ENCODE measurements at places on chromosomes 1 and 21.
A peak's percentile ranks its signal among the peaks of the same experiment; 100 is the strongest.

GRCh38 chr1:174114788-174115448 lies 44.4 kb upstream of the RABGAP1L start:
- no peak for DNase-seq

DNA sequence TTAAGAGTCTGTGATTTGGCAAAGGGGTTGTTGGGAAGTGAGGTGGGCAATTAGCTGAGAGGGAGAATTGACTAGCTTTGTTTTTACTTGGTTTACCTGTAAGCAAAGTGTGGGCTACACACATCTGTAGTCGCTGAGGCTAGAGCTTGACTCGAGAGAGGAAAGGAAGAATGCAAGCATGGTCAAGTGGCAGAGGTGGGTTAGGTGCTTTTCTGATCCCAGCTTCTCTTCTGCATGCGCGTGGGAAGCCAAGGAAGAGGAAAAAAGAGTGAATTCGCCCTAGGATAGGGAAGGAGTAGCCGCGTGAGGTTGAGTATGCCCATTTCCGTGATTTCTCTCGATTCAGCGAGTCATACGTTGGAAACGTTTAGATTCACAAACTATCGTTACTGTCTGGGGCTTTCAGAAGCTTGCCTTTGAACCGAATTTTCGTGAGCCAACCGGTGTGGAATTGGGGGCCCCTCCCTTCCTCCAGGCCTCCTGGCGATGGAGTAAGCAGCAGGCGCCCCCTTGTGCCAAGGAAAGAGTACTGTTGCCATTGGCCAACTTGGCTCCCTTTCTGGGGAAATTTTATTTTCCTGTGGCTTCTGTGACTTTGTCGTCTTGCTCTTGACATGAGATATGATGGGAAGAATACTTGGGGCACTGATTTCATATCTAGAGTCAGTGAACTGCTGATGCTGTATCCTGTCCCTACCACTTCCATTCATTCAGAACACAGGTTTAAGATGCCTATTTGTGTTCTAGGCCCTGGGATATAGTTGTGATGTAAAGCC lies 1.3 kb downstream of the PIGV start:
- DNase-seq = peak; percentile 83

DNA sequence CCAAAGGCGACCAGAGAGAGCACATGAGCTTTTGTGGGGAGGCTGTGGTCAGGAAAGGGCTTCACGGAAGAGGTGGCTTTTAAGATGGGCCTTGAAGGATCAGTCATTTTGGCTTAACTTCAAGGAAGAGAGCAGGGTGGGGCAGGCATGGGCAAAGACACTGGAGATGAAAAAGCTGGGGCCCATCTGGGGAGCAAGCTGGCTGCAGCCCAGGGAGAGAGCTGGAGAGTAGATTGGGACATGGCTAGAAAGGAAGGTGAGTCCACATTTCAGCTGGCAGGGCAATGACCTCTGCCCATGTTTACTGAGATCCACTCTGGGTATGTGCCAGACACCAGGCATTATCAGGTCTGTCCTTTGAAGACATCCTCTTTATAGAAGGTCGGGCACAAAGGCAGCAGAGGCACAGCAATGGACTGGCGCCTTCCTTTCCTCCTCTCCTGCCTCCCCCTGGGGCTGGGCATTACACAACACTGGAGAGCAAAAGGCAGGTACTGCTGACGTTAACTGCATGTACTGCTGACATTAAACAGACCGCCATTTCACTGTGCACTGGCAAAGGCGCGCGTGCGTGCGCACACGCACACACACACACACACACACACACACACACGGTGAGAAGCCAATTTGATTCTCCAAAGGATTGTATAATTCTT lies 2.2 kb upstream of the UBXN10 start:
- no peak for DNase-seq

GRCh38 chr1:41383094-41383852 lies 22.0 kb downstream of the FOXO6 start:
- DNase-seq = no peak

DNA sequence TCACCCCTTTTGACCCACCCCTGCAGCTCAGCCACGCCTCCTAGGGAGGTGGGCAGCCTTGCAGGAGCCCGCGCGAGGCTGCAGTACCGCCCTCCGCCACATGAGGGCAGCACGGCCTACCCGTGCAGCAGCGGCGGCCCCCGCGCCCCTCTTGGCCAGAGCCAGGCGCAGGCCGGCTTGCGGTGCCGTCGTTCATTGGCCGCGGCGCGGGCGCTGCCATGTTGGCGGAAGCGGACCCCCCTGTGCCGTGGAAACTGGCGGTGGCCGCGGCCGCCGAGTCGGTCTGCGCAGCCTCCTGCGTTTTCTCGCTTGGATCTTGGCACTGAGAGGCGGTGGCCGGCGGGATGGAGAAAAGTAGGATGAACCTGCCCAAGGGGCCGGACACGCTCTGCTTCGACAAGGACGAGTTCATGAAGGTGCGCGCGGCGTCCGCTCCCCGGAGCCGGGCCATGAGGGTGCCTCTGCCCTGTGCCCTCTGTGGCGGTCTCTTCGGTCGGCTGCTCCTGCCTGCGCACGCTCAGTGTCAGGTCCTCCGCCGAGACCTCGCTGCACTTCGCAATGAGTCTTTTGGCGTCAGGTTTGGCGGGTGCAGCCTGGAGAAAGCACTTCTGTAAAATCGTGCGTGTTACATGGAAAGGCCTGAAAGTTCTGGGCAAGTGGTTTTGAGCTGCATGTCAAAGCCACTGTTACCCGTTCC lies at the start of gene COG2:
TSS of gene COG2 (plus strand) at position 219 of the 697 bp plus-strand sequence. CDS start at position 345, 126 bp downstream.
- peak; percentile 98 for DNase-seq

DNA sequence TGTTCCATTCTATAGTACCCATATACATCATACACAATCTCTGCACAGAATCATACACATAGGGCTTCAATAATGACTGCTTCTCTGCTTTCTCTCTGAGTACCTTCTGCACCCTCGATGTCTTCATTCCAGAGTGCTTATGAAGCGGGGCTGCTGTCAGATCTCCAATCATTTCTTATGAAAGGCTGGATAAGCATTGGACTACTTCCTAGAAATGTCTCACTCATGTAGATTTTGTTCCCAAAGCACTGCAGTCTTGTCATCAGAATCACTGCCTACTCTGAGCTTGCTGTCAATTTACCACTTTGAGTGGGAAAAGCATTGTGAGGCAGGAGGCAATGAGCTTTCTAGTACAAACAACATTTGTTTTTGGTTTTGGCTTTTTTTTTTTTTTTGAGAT lies 179.0 kb downstream of the SLC35F3 start:
- DNase-seq = no peak

DNA sequence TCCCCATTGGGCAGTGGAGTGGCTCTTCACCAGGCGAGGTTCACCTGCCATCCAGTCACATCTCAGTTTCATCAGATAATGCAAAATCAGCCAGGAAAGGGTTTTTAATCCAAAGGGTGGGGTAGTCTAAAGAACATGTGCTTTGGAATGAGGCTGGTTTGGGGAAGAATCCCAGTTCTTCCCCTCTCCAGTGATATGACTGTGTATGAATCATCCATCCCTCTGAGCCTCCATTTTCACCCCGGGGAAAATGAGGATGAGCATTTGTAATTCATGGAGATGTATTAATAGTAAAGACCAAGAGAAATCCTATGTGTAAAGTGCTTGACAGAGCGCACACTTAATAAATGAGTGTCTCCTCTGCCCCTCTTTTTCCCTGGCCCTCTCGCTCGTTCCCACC lies 215.1 kb upstream of the FGGY start:
- no peak for DNase-seq

- no peak for DNase-seq
Measured at GRCh38 chr1:179529482-179530195, 46.1 kb downstream of the NPHS2 start.

- DNase-seq = no peak
Measured at GRCh38 chr1:58888833-58889232, 105.0 kb upstream of the JUN start.

DNA sequence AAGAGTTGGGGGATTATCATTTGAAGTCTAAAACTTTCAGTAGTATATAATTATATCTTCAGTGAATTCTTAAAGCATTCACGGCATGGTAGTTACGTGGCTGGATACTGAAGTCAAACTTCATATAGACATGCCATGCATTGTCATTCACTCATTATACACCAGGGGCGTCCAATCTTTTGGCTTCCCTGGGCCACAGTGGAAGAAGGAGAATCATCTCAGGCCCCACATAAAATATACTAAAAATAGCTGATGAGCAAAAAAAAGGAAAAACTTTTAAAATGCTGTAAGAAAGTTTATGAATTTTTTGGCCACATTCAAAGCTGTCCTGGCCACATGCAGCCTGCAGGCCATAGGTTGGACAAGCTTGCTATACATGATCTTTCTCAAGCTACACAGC lies 43.8 kb downstream of the DENND1B start:
- no peak for DNase-seq

DNA sequence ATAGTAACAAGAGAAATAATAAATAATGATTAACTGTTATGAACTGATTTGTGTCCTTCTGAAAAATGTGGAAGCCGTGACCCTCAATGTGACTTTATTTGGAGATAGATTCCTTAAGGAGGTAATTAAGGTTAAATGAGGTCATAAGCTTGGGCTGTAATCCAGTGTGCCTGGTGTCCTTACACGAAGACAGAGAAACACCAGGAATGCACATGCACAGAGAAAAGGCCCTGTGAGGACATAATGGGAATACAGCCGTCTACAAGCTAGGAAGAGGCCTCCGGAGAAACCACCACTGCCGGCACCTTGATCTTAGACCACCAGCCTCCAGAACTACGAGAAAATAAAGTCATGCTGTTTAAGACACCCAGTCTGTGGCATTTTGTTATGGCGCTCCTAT lies 215.9 kb downstream of the NEGR1 start:
- no peak for DNase-seq

DNA sequence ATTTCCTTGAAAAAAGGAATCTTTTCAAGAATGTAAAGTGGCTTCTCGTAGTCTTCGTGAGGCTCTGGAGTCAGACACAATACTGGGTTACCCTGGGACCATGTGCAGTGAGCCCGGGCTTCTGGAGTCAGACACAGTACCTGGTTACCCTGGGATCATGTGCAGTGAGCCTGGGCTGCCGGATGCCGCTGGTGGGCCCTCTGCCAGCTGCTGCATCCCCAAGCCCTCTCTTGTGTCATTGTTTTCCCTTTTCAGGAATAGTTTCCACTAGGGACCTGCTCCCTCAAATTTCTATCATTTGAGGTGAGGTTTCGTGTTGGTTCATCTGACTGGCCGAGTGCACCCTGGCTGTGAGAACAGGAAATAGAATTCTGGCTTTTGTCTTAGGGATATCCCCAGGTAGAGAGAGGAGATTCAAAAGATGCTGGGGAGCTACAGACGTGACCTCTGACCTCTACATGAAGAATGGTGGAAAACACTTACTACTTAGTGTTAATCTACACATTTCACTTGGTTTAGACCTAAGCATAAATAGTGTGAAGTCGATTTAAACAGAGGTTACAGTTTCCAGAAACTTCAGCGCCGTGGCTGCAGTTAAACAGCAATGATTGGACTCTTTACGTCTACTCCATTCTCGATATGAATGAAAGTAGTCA lies 10.6 kb downstream of the ADARB1 start:
- no peak for DNase-seq

DNA sequence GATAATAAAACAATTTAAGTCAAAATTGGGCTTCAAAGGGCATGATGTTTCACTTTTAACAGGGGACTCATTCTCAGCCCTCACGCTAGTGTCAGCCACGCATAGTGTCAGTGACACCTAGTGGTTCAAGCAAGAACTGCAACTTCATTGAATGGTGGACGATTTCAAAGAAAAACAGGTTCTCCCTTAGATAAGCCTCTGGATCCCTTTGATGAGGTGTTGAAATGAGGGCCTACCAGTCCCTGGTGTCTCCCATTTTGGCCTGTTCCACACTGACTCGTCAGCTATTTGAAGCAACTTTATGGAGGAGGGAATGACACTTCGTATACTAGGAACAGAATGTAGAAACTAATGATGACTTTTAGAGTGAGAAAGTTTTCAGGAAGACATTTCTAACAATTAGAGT lies 56.2 kb downstream of the FCRL5 start:
- DNase-seq = peak; percentile 12

DNA sequence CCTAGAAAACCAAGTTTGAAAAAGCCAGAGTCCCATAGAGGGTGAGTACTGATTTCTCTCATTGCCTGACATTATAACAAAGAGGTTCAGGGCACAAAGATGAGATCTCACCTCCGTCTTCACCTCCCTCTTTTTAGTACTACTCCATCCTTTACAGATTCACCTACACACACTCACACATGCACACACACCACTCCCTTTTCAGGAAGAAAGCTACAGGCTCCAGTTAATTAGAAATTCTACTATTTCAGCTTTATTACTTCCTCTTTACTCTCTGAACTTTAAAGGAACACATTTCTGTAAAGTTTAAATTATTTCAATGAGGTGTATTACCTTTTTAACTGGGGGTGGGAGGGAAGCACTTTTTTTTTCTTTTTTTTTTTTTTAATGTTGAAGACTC lies 59.6 kb upstream of the PRDX6 start:
- no peak for DNase-seq

DNA sequence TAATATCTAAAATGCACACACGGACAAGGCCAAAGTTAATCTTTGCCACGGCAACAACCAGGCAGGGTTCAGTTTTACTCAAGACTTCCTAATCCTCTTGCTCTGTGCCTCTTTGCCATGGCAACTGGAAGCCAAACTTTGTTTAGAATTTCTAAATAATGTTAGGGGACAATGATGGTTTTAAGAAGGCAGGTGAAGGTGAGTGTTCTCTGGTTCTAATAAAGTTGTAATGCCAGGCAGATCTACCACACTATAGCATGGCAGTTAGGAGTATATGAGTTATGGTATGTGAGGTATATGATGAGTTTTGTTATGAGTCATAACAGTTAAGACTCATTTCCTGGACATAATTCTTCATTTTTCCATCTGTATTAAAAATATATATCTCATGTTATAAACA lies 2.7 kb downstream of the PTPRC start:
- DNase-seq = no peak

- no peak for DNase-seq
Measured at GRCh38 chr1:80825067-80825466, 975.7 kb upstream of the ADGRL2 start.

GRCh38 chr1:5730272-5731109 lies 261.7 kb downstream of the NPHP4 start:
- DNase-seq = no peak

- DNase-seq = no peak
Measured at GRCh38 chr1:22071511-22071910, 19.0 kb downstream of the CDC42 start.

- DNase-seq = no peak
Measured at GRCh38 chr1:110638556-110638955, 32.4 kb upstream of the KCNA2 start.

DNA sequence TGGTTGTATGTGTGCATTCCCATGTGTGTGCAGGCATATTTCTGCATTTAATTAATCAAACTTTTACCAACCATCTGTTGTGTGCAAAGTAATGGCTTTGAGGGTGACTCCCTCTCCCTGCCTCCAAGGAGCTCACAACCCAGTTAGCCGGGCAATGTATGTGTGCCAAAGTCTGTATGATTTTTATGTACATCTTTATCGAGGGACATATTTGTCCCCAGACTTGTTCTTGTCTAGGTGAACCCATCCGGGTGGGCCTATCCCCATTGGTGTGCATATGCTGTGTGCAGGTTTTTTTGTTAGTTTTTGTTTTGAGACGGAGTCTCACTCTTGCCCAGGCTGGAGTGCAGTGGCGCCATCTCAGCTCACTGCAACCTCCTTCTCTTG lies 1.8 kb downstream of the SYTL1 start:
- no peak for DNase-seq

Measured in stimulated activated CD4-positive, alpha-beta T cell treated with anti-CD3 and anti-CD28 coated beads, Interleukin-1b, Interleukin-23, amount 100 ng/mL, for 4 hours (primary cell).